Activated naive CD8-positive, alpha-beta T cell treated with anti-CD3 and anti-CD28 coated beads, Interleukin-2, amount 10 ng/mL, durations not matched to agents 7 days and 5 days (primary cell): ENCODE measurements at places on chromosomes 3 and 15. TPM values are rescaled to one million over a fixed set of nuclear protein-coding genes. Genes with fewer than 3 reads are reported as not detected.

The CYP19A1 gene
- not detected for total RNA-seq

The TTLL13 gene
- 1.5 TPM for total RNA-seq

The MRPL3 gene
- total RNA-seq, result 57.5 TPM

The PDHB gene
- 47.8 TPM for total RNA-seq

The ABHD2 gene
- total RNA-seq, result 62.8 TPM

The GATA2 gene
- total RNA-seq, result not detected

The SKIL gene
- total RNA-seq, result 27.9 TPM

The CHL1 gene
- not detected for total RNA-seq

The DUOXA2 gene
- not detected for total RNA-seq
